ENCODE measurements at places on chromosomes 4 and X.

- no peak for DNase-seq
Observed at GRCh38 chrX:17501746-17502145, 126.7 kb downstream of the NHS start.

DNA sequence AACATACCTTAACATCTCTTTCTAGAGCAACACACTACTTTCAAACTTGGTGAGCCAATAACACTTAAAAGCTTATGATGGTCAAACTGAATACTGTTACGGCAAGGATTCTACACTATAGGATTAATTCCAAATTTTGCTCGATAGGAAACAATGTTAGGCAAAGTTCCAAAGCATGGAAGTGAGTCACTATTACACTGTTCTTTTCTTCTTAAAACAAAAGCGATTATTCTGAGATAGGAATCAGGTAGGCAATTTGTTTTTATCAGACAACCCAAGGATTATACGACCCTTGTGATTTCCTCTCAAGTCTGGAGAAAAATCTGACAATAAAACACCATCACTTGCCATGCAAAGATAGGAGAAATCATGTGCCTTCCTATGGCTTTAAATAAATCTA, 81.5 kb downstream of the HUWE1 start:
- no peak for DNase-seq

DNA sequence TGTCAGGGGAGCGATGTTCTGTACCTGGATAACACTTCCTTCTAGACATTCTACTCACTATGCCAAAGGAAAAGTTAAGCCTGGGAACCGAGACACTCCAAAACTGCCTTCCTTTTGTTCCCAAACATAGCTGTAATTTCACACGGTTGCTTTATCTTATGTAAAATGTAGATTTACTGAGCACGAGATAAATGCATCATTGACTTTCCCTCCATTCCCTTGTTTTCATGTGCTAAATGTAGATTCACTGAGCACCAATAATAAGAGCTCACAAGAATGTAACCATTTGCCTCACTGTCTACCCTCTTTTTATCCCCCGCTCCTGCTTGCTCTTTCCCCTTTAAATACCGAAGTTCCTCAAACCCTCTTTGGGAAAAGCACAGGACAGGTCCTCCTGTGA, 10.7 kb upstream of the PPEF2 start:
- DNase-seq = no peak

DNA sequence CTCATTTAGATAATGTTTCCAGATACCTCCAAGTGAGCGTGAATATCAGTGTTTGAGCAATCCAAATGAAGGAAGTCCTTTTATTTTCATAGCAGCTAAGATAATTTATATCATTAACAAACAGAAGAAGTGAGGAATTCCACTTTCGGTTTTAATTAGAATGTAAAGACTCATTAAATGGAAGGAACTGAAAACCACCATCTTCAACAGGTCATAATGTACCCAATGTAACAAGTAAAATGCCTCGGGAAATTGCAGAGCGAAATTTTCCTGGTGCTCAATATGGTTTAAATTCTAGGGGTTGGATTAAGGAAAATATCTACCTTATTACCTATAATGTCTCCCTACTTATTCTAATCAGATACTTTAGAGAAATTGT, 33.9 kb upstream of the SLC9A7 start:
- DNase-seq = no peak

GRCh38 chrX:110120025-110120424, 117.1 kb downstream of the TMEM164 start:
- no peak for DNase-seq

DNA sequence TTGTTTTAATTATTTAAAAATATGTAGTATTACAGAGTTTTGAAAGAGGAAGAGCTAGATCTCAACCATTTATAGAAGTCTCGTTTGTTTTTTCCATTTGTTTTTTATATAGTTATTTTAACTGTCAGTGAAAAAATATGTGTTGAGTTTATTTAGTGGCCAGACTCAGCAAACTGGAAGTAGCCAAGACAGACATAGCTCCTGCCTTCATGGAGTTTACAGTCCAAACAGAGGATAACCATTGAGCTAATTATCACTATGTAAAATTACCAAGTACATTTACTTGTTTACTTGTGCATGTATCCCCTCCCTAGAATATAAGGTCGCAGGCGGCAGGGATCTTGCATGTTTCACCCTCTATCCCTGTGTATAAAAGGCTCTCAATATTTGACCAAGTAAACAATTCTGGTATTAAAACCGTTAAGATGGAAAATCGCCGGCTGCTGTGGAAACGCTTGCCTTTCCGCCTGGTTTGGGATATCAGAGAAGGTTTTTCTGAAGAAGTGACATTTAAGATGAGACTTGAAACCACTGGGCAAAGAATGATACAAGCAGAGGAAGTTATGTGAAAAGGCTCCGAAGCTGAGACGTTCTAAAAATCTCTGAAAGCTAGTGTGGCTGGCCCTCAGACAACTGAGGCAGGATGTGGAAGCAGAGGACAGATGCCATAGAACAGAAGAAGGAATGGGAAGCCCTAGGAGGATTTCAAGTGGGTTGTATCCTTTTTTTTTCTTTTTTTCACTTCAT, 1.3 kb upstream of the CCNI start:
- DNase-seq = no peak

- DNase-seq = no peak
Observed at GRCh38 chr4:84496706-84497503, 2.2 kb downstream of the NKX6-1 start.

DNA sequence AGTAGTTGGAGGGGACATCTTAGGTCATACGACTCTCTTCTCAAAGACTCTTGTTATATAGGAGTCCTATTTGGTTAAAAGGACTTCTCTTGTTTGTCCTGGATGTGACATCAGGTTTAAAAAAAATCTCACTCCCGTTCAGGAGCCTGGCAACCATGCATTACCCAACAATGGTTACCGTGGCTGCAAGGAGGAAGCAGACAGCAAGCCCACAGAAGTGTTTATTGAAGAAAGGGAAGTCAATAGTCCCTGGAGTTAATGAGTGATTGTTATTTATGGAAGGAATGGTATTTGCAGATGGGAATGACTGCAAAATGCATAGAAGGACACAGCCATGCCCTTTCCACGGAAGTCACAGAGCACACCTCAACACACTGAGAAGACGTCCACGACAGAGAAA, 75.9 kb upstream of the ENPP6 start:
- no peak for DNase-seq

GRCh38 chr4:125101719-125102118, 213.0 kb upstream of the FAT4 start:
- DNase-seq = no peak

DNA sequence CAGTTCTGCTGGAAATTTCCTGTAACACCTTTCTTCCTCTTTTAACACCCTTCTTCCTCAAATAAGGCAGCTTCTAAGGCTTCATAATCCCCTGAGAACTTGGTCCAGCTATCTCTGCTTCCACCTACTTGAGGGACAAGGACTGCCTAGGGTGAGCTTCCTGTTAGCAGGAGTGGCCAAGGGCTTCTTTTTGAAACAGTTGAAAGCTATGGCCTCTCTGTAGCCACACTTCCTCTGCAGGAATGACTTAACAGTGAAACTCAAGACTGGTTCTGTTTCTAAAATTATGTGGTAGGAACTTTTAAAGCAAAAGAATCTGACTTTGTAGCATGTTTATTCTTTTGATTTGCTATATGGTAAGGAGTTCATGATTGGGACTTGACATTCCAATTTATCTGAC, 108.5 kb upstream of the WDR1 start:
- DNase-seq = no peak

DNA sequence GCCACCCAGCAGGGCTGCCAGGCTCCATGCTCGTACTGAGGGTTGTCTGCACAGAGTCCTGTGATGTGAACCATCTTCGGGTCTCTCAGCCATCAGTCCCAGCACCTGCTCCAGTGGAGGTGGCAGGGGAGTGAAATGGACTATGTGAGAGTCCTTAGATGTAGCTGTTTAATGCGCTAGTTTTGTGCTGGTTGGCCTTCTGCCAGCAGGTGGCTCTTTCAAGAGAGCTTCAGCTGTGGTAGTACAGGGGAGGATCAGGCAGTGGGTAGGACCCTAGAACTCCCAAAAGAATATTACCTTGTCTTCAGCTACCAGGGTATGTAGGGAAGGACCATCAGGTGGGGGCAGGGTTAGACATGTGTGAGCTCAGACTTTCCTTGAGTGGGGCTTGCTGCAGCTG, 1066.0 kb downstream of the GLUD2 start:
- no peak for DNase-seq

GRCh38 chrX:68838571-68838910, 9.7 kb downstream of the EFNB1 start:
- no peak for DNase-seq

GRCh38 chr4:15832523-15833451, 54.7 kb downstream of the CD38 start:
- DNase-seq = no peak

GRCh38 chr4:88803600-88804096, 106.0 kb upstream of the NAP1L5 start:
- DNase-seq = no peak

- DNase-seq = no peak
Observed at GRCh38 chr4:107444-108429, 16.6 kb upstream of the ZNF718 start.

GRCh38 chr4:69750346-69750745, 10.1 kb downstream of the SULT1B1 start:
- no peak for DNase-seq

- no peak for DNase-seq
Observed at GRCh38 chr4:89658701-89659024, 178.3 kb downstream of the SNCA start.

GRCh38 chrX:22389556-22390179, 117.0 kb downstream of the CBLL2 start:
- no peak for DNase-seq

DNA sequence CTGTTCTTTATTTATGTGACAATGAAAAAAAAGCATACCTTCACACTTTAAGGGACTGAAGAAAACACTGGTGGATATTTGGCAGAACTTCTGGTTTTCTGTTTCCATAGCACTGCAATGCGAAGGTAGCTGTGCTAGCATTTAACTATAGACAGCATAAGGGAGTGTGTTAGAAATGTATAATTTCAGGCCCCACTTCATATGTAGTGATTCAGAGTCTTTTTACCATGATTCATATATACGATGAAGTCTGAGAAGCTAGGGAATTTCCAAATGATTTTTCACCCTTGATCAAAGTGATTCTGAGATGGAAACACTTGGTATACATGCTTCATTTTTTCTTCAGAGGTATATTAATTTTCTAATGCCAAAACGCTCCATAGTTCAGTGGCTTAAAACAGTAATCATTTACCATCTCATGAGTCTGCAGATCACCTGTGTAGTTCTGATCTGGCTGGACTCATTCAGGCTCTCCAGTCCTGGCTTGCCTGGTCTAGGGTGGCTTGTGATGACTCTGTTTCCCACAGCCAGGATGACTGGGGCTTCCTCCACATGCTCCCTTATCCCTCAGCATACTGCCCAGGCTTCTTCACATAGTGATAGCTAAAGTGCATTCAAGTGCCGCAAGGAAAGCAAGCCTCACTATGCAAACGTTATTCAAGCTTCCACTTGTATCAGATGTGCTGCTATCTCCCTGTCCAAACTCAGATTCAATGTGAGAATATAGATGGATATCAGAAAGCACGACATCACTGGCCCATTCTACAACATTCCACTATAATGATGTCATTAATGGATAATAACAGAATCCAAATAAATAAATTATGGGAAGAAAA, 790.1 kb downstream of the TECRL start:
- no peak for DNase-seq

DNA sequence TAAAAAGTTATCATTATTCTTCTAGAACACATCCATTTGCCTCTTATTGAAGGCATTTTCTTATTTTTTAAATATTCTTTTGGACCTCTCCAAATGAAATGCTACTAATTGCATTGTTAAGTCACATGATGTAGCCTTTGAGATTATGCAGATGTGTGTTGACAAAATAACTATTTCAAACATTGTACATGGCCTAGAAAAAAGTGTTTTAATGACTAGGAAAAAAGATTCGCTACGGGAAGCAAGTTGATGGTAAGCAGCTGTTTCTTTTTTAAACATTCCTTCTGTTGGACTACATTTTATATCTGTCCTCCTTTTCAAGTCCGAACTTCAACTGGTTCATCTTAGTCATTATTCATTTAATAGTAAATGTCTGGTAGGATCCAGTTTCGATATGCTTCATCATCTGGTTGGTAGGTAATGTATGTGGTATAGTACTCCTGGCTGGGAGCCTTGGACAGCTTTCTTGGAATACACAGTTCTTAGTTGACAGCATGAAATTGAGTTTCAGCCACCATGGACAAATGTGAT, 34.3 kb upstream of the GUCY1A1 start:
- DNase-seq = no peak

DNA sequence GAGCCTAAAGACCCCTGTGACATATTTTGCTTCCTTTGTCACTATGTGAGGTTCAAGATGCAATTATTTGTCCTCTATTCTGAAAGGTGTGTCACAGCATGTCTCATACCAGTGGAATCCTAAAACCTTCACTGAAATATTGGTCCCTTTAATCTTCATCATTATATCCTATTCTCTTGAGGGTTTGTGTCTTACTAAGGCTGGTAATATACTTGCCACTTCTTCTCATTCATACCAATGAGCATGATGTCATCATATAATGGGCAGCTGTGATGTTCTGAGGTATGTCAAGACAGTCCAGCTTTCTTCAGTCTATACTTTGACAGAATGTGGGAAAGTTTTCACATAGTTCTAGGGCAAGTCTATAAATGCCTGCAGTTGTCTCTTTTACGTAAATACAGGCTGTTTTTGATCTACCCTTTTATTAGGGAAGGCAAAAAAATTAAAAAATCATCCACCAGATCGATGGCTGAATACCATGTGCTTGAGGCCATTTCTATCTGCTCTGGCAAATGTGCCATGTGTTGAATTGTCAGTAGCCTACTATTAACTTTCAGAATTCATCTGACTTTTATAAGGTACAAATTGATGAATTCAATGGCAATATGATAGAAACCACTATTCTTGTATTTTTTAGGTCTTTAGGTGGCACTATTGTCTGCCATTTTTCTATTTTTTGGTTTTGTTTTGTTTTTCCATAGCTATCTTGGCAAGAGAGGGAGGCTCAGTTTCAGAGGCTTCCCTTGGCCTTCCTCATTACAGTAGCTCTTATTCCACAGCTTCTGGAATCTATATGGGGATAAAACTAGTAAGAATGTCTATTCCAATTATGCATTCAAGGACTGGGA, 209.0 kb downstream of the PPARGC1A start:
- DNase-seq = no peak

DNA sequence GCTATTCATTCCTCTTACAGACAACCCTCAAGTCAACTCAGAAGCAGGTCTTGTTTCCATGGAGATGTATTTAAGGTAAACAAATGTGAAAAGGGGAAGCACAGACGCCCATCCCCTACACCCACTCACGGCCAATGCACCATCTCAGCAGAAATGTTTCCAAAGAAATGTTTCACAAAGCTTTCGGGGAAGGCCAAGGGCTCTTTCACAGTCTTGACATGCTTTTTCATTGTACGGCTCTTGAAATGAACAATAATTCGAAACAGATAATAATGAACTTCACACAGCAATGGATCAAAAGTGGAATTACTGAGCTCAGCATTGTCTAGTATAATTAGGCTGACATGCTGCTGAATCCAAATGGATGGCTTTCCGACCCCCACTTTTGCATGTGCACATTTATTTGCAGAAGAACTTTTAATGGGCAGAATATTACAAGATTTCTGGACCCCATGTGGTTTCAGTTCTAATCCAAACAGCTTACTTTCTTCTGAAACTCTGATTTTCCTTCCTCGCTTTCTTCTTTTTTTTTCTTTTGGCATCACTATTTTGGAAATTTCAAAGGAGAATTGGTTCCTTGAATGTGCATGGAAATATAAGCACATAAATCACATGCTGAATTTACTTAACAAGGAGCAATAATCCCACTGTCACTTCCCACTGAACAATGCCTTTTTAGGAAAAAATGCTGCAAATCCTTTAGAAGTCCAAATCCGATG, 160.9 kb downstream of the SMIM20 start:
- DNase-seq = peak; percentile 77

GRCh38 chr4:55397126-55397436, 1.3 kb downstream of the TMEM165 start:
- no peak for DNase-seq
